ENCODE measurements at places on chromosomes 1 and 21.

GRCh38 chr1:211258310-211258755 is 833 bp upstream of the RCOR3 start:
- DNase-seq: no peak

DNA sequence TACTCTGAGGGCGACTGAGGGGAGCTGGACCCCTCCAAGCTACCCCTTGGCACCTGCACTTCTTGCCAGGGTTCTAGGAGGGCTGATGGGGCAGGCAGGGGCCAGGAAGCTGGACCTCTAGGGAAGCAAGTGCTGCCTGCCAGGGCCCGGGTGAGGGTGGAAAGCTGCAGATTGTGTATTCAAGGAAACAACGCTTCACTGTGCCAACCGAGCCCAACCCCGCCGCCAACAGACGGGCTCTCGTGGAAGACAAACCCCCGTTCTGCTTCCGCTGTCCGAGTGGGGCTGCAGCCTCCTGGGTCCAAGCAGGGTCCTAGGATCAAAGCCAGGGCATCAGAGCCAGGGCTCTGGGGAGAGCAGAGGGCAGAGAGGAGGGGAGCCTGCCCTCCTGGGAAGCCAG is 3.2 kb downstream of the EFHD2 start:
- no peak for DNase-seq

DNA sequence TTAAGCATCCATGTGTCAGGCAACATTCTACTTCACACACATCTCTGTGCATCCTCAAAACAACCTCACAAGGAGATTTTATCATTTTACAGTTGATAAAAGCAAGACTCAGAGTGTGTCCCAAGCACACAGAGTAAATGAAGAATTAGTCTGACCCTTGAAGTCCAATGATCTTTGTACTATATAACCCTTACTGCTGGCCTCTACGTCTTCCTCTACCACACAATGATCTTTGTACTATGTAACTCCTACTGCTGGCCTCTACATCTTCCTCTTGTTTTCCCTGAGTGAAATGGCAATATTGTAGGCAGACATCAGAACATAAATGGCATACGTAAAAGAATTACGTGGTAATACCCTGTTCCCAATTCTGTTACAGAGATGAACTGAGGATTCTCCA is 55.3 kb downstream of the AHCTF1 start:
- DNase-seq: no peak

- DNase-seq: no peak
These were observed 103.4 kb upstream of the TIAM1 start for GRCh38 chr21:31447505-31447904.

- DNase-seq: no peak
These were observed 20.6 kb downstream of the WASF2 start for GRCh38 chr1:27469334-27469733.

- no peak for DNase-seq
These were observed 1193.9 kb downstream of the PLA2G4A start for GRCh38 chr1:188022661-188023060.

GRCh38 chr1:228778961-228779360 is 43.7 kb downstream of the RHOU start:
- no peak for DNase-seq

DNA sequence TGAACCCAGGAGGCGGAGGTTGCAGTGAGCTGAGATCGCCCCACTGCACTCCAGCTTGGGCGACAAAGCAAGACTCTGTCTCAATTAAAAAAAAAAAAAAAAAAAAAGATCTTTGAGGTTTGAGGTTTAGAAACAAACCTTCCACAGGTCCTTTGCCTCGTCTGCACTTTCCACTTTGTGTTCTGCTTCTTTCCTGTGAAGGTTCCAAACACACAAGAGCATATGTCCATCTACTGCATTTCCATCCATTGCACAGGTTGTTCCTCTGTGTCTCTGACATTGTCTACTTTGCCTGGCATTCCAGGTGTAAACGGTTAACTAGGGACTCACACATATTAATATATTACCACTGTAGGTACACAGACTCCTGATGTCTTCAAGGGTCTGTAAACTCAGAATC is 40.1 kb downstream of the DSTYK start:
- no peak for DNase-seq

DNA sequence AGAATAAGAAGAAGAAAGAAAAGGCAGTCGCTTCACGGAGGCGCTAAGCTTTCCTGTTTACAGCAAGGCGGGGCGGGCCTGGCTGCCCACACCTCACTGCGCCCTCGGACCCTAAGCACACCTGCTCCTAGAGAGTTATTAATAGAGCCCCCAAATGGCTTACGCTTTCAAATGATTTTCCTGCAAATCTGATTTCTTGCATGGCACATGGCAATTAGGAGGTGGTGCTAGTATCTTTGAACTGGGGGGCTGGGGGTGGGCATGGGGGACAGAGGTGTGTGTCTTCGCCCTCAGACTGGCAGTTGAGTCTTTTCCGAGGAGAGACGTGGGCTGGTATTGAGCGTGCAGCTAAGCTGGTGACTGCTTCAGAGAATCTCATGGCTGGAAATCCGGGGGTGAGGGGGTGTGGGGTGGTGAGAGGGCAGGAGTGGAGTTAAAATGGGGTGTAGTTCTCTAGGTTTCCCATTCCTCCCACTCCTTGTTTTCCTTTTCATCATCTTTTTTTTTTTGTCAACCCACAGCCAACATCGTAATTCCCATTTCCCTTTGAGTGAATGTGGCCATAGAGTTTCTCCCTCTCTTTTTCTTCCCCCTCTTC is 1.3 kb downstream of the S1PR1 start:
- DNase-seq: no peak

DNA sequence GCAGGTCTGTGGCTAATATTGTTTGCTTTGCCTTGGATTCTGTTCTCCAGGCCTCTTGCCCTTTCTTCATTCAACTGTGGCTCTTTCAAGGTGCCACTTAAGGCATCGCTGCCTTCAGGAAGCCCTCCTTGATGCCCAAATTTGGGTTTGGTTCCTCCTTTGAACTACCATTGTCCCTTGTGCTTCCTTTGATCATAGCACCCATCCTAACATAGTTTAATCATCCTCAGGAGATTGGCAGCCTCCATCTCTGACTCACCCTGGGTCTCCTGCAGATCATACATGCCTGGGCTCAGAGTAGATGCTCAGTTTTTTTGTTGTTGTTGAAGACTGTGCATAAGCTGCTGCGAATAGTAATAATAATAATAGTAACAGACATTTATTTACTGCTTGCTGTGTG is 54.4 kb upstream of the ACOT11 start:
- DNase-seq: no peak

DNA sequence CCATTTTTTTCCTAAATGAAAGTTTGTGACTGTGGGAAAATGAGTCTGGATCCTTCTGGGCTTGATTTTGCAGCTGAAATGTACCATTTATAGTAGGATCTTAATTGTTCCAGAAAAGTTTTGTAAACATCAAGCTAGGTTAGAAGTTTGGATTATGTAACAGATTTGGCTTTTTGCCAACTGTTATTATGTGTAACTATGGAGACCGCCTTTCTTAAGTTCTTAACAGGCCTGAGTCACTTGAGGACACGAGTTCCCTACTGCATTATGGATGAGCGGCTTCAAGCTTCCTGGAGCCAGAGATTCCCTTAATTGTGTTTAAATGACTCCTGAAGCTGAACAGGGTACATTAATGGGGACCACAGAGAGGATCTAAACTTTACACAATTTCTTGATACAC is 22.2 kb downstream of the SLC25A33 start:
- peak; percentile 85 for DNase-seq

DNA sequence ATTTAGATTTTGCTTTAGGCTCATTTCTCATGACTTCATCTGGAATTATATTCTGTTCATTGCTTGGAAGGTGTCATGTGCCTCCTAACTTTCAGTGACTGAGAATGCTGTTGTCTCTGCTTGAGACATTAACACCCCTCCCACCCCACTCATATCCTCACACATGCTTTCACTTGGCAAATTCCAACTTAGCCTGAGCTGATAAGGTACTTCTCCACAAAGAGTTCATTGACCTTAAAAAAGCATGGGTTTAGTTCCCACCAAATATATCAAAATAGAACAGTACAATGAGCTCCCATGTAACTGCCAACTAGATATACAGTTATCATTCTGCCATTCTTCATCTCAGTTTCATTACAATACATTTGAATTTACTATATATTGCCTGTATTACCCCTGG is 576.5 kb upstream of the ADGRL2 start:
- no peak for DNase-seq

DNA sequence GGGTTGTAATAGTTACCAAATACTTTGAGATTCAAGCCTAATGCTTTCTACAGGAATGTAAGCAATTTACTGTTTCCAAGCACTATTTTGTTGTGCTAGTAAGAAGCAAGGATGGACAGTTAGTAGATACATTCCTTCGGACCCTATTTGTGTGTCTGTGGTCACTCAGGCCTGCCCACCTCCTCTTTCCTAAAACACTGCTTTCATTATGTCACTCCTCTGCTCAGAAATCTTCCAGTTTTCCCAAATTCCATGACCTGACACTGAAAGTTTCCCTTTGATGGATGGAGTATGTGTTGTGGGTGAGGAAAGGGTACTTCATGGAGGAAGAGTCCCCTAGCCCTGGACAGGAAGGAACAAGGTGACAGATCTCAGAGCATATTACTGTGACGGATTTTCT is 141.1 kb downstream of the DISP1 start:
- DNase-seq: no peak

- DNase-seq: no peak
These were observed 132.9 kb upstream of the ERRFI1 start for GRCh38 chr1:8158995-8159394.

- DNase-seq: no peak
These were observed 111.8 kb downstream of the MRPS6 start for GRCh38 chr21:34185026-34185750.

DNA sequence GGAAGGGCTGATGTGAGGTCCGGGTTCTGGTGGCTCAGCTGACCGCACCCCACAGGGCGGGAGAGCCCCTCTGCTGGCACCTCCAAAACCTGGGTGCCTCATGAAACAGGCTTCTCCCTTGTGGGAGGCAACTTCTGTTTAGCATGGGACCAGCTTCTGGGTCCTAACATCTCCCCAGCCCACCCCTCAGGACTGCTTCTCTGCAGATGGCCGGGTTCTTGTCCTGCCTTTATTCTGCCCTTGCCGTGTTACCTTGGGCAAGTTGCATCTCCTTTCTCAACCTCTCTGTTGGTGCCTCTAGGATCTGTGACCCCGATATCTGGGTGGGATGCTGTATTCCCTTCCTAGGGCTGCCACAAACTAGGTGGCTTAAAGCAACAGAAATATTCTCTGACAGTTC is 15.0 kb upstream of the TTC22 start:
- no peak for DNase-seq

Measured in NCI-H187 treated with DMSO at 0.1 percent for 48 hours (cell line).